ENCODE measurements at places on chromosomes 3 and 15. TPM values are rescaled to one million over a fixed set of nuclear protein-coding genes. Genes with fewer than 3 reads are reported as not detected.

GPR149 gene
- not detected for total RNA-seq

FBXL2 gene
- not detected for total RNA-seq

CADPS gene
- not detected for total RNA-seq

CHRD gene
- total RNA-seq, result 0.07 TPM

HCLS1 gene
- 234 TPM for total RNA-seq

STARD9 gene
- total RNA-seq, result 10.0 TPM

PATL2 gene
- 16.9 TPM for total RNA-seq

DNA sequence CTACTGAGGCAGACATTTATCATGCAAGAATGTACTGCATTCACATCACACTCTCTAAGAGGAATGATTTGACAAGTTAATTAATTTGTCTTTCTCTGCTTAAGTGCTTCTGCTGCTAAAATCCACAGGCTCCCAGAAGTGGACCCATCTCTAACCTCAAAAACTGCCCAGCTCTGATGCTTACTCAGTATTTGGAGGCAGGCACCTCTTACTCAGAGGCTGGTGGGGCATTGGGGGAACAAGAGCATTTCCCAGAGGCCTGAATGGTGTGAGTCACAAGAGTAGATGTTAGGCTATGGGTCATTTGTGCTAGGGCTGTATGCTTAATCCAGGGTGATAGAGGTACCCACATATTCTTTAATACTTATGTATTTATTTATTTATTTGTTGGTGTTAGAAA lies 34.4 kb upstream of the HCN4 start:
- H3K4me3 ChIP-seq, result no peak overlapping the region
- H3K27me3 ChIP-seq, result peaks cover 2% of the 10 kb centered on the region
- no peaks in the 10 kb centered on the region for H3K4me1 ChIP-seq
- H3K27ac ChIP-seq, result no peak overlapping the region

GRCh38 chr3:184825121-184825820 lies 13.3 kb downstream of the VPS8 start:
- no peak overlapping the region for H3K4me3 ChIP-seq
- no peaks in the 10 kb centered on the region for H3K27me3 ChIP-seq
- H3K4me1 ChIP-seq, result peaks cover 3% of the 10 kb centered on the region
- H3K27ac ChIP-seq, result no peak overlapping the region
- peaks cover 25% of the 10 kb centered on the region for H3K36me3 ChIP-seq

- DNase-seq, result no peak
- H3K4me1 ChIP-seq, result peaks cover 5% of the 10 kb centered on the region
- no peaks in the 10 kb centered on the region for H3K36me3 ChIP-seq
- peaks cover 7% of the 10 kb centered on the region for H3K27me3 ChIP-seq
- no peak overlapping the region for H3K4me3 ChIP-seq
These were observed 141.4 kb downstream of the ADAMTS17 start for GRCh38 chr15:100200287-100200880.

DNA sequence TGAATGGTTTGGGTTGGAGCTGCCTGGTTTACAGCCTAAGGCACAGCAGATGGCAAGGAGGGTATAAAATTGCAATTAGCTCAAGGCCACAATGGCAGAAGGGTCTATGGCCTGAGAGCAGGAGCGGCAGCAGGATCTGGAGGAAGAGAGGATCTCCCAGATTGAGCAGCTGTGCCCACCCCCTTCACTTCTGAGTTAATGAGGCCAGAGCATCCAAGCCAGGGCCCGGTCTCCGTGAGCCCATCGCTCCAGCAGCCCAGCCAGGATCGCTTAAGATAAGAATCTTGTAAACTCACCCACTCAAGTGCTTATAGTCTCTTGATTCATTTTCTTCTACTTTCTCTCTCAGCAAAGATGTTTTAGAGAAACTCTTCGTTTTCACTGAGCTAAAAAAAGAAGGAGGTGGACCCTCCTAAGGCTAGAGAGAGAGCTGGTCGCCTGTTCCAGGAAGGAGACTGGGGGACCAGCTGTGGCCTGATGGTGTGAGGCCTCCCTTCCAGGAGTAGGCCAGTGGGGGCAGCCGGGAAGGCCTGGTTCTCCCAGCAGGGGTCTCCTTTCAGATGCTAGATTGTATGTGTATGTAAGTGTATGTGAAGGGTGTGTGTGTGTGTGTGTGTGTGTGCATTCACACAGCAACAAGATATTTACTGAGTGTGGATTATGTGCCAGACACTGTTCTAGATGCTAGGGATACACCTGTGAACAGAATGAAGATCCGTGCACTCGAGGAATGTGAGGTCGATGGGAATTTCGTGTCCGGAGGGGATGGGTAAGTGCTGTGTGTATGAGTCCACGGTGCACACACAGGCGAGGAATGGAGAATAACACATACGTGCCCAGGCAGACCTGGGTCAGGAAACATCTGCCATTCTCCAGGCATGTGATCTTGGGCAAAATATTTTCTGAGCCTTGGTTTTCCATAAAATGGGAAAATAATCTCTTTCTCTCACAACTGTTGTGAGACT lies 18.6 kb downstream of the MAGEF1 start:
- H3K4me3 ChIP-seq, result no peak overlapping the region
- DNase-seq, result no peak
- no peaks in the 10 kb centered on the region for H3K36me3 ChIP-seq
- H3K27me3 ChIP-seq, result peaks cover 19% of the 10 kb centered on the region

GRCh38 chr3:192494174-192494573 lies 233.2 kb downstream of the FGF12 start:
- H3K4me1 ChIP-seq, result no peaks in the 10 kb centered on the region
- no peak for DNase-seq
- no peak overlapping the region for H3K27ac ChIP-seq
- no peaks in the 10 kb centered on the region for H3K27me3 ChIP-seq

GRCh38 chr15:40102897-40103858 lies 5.5 kb downstream of the BMF start:
- DNase-seq, result no peak
- H3K4me3 ChIP-seq, result no peak overlapping the region
- H3K4me1 ChIP-seq, result peaks cover 81% of the 10 kb centered on the region
- H3K27ac ChIP-seq, result no peak overlapping the region
- peaks cover 18% of the 10 kb centered on the region for H3K36me3 ChIP-seq
- no peaks in the 10 kb centered on the region for H3K27me3 ChIP-seq

DNA sequence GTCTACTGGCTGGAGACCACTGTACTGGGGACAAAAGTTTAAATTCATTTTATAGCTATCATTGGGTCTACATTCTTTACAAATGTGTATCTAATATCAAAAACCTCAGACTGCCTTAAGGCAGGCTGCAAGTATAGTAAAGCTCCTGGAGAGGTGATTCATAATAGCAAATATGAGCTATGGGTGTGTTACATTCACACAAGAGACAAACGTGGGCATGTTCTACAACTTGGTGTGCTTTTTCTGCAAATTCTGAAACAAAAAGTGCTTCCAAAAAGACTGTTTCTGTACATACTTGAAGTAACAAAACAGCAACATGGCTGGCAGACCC lies 1101.4 kb downstream of the ROBO1 start:
- no peaks in the 10 kb centered on the region for H3K27me3 ChIP-seq
- H3K36me3 ChIP-seq, result no peaks in the 10 kb centered on the region
- no peak overlapping the region for H3K27ac ChIP-seq
- no peak overlapping the region for H3K4me3 ChIP-seq

- no peaks in the 10 kb centered on the region for H3K36me3 ChIP-seq
- no peak overlapping the region for H3K4me3 ChIP-seq
- DNase-seq, result no peak
- no peak overlapping the region for H3K27ac ChIP-seq
- H3K27me3 ChIP-seq, result peaks cover 3% of the 10 kb centered on the region
These were observed 274.7 kb downstream of the PDCD6IP start for GRCh38 chr3:34073111-34073510.
